ENCODE measurements at places on chromosomes 1 and 21.

DNA sequence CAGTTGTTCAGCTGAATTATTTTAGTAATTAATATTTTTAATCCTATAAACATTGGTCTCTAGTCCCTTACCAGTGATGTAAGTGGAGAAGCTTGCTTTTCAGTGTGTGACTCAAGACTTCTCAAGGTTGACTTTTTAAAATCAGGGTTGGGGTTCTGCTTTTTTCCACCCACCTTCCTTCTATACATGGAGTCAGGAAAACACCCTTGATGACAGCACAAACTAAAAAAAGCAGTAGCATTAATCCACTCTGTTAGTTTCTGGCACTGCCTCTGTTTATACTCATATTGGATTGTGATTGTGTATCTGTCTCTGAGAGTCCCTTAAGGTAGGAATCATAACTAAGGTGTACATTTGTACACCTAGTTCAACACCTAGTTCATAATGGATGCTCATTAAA lies 8.3 kb upstream of the PLEKHO1 start:
- no peak for DNase-seq

DNA sequence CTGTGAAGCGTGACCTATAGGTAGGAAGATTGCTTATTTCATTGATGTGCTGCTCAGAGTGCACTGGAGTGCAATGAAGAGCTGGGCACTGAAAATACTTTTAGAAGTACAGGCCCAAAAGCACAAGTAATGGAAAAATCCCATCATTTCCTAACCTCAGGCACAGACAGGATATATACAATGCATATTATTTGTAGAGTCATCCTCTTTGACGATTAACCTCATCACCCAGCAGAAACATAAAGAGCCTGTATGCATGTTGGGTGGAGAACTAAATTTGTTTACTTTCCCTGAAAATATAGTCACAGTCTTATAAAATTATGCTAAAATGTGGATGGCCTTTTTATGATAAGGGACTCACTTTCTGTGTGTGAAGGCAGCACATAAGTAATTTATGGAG lies 98.1 kb downstream of the TNNI3K start:
- DNase-seq = no peak

GRCh38 chr1:224447251-224447650 lies 12.7 kb upstream of the WDR26 start:
- no peak for DNase-seq

- DNase-seq = no peak
Observed at GRCh38 chr1:19307794-19308508, 4.0 kb downstream of the AKR7A2 start.

- no peak for DNase-seq
Observed at GRCh38 chr1:243549791-243550190, 293.9 kb downstream of the SDCCAG8 start.

DNA sequence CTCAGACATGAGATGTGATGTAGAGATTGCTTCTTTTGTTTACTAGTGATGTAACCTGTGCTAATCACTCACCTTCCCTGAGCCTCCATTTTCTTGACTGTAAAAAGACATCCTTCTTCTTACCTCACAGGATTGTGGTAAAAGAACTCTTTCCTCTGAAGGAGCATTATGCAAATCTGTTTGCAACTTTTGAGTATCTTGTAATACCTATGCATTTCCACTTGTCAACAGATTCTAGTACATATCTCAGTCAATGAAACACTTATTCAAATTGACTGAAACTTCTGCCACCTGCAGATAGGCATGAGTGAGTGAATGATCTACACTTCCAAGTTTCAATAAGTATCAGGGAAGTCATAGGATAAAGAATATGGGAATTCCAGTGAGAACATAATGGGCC lies 174.7 kb downstream of the HHIPL2 start:
- no peak for DNase-seq

GRCh38 chr1:57839526-57839925 lies 415.7 kb upstream of the DAB1 start:
- no peak for DNase-seq

DNA sequence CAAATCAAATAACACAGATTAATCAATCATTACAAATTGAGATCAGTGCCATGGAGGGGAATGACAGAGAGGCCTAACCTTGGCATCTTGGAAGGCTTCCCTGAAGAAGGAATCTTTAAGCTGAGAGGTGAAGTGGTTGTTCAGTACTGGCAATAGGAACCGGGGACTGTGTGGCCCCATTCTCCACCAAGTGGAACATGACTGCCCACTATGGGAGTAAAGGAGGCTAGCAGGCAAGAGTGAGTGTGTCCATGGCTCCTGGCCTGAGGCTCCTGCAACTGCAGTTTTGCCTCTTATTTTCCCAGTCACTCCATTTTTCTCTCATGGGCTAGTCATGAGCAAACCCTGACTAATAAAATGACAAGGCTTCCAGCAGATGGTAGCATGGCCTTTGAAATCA lies 112.2 kb upstream of the GJB5 start:
- no peak for DNase-seq

GRCh38 chr1:75265792-75266191 lies 131.6 kb downstream of the LHX8 start:
- peak; percentile 8 for DNase-seq

DNA sequence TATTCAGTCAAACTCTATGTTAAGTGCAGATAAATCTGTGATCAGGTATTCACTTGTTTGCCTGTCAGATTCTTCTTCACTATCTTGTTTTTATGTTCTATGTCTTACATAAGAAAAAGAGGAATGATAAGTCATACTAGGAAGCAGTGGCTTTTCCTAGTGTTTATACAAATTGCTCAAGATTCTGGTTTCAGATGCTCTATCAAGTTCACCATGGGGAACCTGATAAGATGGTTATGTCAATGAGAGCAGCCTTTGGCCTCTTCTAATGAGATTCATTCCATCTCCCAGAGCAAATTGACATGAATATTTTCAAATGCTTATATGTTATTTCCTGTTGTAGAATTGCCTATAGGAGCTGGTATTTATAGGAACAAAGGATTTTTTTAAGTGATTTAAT lies 218.8 kb upstream of the TMPRSS15 start:
- DNase-seq = no peak

- DNase-seq = no peak
Observed at GRCh38 chr1:22520871-22521270, 42.4 kb upstream of the EPHA8 start.

GRCh38 chr1:1627829-1628753 lies 3.9 kb upstream of the MMP23B start:
- no peak for DNase-seq

GRCh38 chr1:5720936-5721335 lies 271.3 kb downstream of the NPHP4 start:
- DNase-seq = no peak

DNA sequence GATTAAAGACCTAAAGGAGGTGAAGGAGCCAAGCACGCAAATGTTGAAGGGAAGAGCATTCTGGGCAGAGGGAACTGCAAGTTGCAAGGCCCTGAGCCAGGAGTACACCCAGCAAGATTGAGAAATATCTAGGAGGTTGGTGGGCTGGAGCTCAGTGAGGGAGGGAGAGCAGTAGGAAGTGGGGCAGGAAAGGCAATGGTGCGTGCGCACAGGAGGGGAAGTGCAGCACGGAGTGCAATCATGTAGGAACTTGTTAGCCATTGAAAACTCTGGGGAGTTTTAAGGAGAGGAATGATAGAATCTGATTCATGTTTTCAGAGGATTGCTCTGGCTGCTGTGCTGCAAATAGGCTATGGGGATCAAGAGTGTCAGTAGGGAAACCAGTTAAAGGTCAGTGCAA lies 13.2 kb upstream of the IGSF3 start:
- no peak for DNase-seq

DNA sequence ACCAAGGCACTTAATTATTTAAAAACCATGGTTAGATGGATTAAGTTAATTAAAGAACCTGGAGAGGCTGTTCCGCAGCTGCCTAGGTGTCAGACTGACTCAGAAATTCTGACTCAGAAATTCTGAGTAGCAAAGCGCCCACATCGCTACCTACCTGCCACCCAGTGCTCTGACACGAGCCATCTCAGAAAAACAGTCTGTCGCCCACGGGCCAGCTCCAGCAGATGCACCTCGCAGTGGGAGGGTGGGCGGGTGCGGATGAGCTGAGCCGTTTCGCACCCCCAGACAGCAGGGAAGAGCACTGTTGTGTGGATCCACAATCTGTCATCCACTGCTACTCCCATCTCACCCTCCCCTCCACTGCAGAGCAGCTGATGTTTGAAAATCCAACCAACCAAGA lies 13.5 kb downstream of the KCNK1 start:
- DNase-seq = no peak

GRCh38 chr1:15249081-15249480 lies 2.1 kb downstream of the FHAD1 start:
- DNase-seq = no peak

GRCh38 chr1:17047924-17048323 lies 5.9 kb downstream of the SDHB start:
- no peak for DNase-seq

DNA sequence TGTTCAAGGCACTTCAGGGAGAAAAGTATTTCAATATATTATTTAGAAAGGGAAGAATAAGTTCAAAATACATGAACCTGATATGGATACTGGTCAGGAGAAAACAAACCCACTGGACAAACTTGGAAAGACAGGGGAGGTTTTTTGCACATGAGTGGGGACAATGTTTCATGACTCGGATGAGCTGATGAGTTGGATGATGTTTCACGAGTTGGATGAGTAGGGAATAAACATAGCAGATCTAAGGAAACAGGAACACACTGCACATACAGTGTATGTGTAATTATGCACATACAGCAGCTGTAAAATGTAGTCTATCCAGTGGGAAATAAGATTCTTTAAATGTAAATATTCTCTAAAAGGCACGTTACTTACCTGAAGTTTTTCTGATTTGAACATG lies 682.9 kb upstream of the ADAMTS5 start:
- no peak for DNase-seq

DNA sequence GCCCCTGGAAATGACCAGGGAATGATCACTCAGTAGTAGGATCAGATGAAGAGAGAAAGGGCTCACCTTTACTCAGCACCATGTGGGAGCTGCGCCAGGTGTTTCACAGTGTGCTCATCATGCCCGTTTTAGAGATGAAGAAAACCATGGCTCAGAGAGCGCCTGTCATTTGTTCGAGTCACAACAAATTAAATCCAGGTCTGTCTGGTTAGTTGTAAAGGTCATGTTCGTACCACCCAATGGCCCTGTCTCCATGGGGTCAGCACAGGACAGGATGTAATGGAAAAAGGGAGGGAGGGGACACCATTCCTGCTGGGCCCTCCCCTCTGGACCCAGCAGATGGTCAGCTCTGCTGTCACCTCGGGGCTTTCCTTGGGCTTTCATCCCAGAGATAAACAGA lies 15.2 kb downstream of the KIRREL1 start:
- no peak for DNase-seq

- DNase-seq = no peak
Observed at GRCh38 chr1:2864203-2864905, 62.9 kb upstream of the TTC34 start.

- no peak for DNase-seq
Observed at GRCh38 chr1:205596876-205597275, 34.9 kb downstream of the ELK4 start.

GRCh38 chr1:10216090-10216749 lies 5.8 kb downstream of the KIF1B start:
- DNase-seq = no peak

DNA sequence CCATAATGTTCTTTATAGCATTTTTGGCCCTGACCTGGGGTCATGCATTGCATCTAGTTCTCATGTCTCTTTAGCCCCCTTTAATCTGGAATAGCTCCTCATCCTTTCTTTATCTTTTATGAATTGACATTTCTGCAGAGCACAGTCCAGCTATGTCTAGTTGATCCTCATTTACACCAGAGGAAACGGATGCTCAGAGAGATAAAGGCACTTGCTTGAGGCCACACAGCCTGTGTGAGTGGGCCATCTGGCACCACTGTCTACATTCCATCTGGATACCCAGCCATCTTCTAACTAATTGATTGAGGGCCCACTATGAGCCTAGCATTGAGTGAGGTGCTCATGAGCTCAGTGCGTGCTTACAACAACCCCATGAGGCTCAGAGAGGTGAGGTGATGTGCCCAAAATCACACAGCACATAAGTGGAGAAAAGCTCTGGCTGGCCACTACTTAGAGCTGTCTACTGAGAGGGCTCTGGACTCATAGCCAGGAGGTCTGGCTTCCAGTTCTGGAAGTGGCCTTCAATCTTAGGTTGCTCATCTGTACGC lies 3.5 kb downstream of the HPCA start:
- DNase-seq = no peak

DNA sequence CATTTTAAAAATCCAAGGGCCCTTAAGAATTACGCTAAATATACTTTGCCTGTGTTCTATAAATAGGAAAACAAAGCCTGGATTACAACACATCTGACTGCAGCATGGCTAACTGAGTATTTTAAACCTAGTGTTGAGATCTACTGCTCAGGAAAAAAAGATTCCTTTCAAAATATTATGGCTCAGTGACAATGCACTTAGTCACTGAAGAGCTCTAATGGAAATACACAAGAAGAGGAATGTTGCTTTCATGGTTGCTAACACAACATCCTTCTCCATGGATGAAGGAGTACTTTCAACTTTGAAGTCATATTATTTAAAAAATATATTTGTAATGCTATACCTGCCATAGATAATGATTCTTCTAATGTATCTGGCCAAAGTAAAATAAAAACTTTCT lies 248.3 kb upstream of the NEGR1 start:
- DNase-seq = no peak

DNA sequence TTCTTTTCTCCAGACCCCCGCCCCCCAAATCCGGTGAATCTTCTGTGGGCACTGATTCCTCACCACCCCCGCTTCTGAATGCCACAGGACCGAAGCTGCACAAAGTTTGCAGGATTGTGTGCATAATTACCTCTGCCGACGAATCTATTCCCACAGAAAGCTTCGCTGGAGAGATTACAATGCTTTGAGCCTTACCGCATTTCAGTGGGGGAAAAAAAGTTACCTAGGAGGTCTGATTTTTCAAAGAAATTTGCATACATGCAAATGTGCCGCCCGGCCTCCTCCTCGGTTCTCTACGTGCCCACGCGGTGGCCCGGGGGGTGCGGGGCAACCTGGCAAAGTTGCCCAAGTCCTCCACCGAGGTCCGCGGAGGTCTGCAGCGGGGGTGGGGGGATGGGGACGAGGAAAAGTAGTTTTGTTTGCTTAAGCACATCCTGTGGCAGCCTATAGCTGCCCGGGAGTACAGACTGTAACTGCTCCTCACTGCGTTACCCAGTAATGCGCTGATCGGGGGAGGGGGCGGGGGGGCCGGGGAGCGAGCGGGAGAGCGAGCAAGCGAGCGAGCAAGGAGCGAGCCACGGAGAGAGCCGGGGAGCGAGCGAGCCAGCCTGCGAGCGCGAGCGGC lies 563 bp upstream of the NFIA start:
- no peak for DNase-seq

GRCh38 chr1:4856396-4856795 lies 202.0 kb downstream of the AJAP1 start:
- DNase-seq = no peak

- DNase-seq = no peak
Observed at GRCh38 chr1:198865319-198865718, 226.5 kb downstream of the PTPRC start.

All from fibroblast of skin of left quadriceps (primary cell).